NCI-H1436 (cell line): ENCODE measurements at places on chromosomes 6 and 20.

DNA sequence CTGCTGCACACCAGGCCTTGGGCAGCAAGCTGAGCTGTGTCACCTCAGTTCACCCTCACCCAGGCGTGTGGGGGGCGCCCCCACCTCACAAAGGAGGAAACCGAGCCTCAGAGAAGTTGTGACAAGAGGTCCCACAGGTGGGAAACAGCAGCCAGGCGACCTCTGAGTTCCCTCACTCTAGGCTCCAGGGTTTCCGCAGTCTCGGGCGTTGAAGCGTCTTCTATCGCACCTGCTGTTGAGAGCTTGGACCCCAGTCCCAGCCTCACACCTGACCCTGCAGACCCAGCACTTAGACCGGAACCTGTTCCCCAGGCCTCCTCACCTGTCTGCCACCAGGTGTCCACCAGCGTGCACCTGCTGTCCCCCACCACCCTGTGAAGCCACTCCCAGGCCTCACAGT lies 22.3 kb upstream of the APMAP start:
- DNase-seq = no peak

DNA sequence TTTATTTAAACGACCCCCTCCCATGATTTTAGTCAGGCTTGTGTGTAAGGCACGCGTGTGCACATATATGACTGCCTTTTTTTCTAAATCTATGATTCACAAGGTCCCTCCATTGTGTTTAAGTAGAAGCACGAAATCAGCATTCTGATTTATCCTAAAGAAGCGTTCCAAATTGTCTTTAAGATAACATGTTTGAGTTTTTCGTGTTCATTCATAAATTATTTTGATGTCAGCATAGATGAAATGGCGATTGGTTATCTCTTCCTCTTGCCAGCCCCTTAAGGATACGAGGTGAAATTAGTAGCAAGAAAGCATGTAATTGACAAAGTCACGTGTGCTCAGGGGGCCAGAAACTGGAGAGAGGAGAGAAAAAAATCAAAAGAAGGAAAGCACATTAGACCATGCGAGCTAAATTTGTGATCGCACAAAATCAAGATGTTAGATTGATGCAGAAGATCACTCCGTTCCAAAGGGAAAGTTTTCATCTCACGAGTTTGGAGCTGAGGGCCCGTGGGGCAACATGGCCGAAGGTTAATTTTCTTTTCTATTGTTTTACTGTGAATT lies at the start of gene LIN28B:
LIN28B (plus strand) TSS at position 377 of the 564 bp plus-strand sequence; CDS start at position 521, 144 bp downstream.
- no peak for DNase-seq

DNA sequence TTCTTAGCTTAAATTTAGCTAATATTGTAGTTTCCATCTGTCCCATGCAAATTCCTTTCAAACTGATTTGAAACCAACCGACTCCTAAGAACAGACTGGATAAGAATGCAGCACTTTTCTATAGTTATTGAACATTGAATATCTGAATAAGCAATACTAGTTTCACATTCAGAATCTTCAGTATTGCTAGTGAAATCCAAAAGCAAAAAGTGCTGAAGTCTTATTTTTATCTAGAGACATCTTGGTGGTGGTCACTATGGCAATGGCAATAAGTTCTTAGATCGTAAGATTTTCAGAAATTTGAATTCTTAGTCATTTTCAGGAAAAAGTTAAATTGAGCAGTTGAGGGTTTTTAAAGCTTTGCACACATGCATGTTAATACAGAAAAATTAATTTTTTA lies 2.7 kb downstream of the TFB1M start:
- DNase-seq = no peak

DNA sequence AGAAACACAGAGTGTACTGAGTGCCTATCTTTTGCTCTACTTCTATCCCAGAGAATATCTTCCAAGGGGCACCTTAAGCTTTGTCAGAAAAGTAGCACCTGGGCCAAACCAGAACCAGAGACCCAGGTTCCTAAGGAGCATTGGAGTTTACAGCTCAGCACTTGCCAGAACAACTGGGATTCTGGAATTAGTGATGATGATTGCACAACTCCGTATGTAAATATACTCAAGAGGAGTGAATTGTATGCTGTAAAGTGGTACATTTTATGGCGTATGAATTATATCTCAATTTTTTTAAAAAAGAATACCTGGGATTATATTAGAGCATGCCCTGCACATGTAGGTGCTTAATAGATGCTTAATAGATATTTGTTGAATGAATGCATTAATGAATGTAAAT lies 36.2 kb upstream of the EPB41L1 start:
- no peak for DNase-seq

DNA sequence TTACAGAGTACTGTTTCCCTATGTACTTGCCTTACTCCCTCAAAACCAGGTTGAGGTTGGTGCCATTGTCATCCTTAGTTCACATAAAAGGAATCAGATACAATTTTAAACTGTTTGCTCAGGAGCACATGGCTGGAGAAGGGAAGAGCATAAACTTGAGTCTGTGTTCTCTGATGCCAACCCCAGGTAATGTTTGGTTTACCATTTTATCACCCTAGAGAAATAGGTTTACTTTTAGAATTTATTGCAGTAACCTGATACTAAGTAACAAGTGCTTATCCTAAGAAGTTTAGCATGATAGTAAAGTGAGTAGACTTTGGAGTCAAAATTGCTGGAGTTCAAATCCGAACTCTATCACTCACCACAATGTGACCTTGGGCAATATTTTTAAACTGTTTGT lies 86.3 kb downstream of the RFPL4B start:
- DNase-seq = no peak

- DNase-seq = no peak
Measured at GRCh38 chr6:98838975-98839374, 4.6 kb downstream of the POU3F2 start.

DNA sequence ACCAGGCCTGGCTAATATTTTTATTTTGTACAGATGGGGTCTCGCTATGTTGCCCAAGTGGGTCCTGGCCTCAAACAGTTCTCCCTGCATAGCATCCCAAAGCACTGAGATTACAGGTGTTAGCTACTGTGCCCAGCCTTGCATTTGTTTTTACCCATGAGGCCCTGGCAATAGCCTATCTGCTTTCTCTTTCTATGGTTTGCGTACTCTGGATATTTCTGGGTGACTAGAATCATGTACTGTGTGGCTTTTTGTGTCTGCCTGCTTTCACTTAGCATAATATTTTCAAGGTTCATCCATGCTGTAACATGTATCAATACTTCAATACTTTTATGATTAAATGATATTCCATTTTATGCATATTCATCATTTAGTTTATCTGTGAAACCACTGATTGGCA lies 451.7 kb downstream of the GRIK2 start:
- no peak for DNase-seq
